Non-pigmented ciliary epithelial cell (primary cell): ENCODE measurements at places on chromosomes 2 and 18.
A peak's percentile ranks its signal among the peaks of the same experiment; 100 is the strongest.

DNA sequence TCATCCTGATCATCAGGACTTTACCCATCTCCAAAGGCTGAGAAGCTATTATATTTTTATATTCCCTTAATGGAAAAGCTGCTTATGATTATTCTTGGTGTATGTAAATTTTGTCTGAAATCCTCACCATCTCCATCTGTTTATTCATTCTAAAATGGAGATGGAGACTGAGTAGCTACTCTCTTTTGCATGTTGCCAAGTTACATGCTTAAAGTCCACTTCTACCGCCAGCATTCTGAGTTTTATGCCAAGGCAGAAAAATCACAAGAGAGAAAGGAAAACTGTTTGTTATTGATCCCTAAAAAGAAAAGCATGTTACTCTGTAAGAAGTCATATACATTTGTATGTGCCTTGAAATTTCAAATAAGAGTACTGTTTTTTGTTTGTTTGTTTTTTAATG lies 94.4 kb upstream of the NOSTRIN start:
- no peak for DNase-seq

- DNase-seq, result no peak
Measured at GRCh38 chr2:66489436-66489835, 54.5 kb downstream of the MEIS1 start.

DNA sequence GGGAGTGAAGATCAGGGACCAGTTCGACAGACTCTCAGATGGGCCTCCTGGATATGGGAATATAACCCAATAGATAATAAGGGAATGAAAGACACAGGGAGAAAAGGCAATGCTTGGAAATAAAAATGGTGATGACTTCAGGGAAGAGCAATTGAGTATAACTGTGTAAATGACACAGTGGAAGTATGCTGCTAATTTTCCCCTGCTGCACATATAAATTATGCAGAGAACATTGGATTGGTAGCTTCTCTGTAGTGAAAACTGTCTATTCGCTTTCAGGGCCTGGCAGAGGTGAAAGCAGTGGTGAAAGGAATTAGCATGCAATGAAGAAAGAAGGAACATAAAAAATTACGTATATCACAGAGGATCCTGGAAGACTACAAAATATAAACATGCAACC lies 398.2 kb upstream of the CDH2 start:
- DNase-seq, result no peak

DNA sequence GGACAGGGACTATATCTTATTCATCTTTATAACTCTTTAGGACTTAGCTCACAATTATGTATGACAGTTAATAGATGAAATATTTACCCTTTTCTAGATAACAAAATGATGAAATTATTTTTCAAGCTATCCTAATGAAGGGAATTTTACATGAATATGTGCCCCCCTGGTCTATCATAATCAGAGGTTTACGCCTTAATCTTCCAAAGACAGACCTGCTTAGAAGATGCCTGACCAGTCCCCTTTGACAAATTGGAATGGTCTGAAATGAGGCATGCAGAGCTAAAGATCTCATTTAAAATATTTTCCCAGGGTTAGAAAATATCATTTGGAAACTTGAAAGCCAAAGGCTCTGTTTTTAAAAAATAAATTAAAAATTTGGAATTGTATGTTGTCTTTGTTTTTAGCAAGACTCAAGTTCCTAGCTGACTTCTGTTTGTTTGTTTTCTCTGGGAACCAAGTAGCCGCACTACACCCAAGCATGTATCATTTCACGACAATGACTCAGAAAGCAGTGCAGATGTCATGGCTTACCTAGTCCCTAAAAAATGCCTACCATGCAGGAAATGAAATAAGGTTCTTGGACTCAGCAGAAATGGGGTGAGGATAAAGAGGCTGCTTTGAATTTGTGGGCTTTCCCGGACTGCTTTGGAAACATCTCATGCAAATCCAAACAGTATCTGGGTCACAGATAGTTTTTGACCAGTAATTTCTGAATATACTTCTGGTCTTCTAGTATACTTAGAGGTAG lies 162.1 kb downstream of the ZEB2 start:
- DNase-seq, result peak; percentile 99

DNA sequence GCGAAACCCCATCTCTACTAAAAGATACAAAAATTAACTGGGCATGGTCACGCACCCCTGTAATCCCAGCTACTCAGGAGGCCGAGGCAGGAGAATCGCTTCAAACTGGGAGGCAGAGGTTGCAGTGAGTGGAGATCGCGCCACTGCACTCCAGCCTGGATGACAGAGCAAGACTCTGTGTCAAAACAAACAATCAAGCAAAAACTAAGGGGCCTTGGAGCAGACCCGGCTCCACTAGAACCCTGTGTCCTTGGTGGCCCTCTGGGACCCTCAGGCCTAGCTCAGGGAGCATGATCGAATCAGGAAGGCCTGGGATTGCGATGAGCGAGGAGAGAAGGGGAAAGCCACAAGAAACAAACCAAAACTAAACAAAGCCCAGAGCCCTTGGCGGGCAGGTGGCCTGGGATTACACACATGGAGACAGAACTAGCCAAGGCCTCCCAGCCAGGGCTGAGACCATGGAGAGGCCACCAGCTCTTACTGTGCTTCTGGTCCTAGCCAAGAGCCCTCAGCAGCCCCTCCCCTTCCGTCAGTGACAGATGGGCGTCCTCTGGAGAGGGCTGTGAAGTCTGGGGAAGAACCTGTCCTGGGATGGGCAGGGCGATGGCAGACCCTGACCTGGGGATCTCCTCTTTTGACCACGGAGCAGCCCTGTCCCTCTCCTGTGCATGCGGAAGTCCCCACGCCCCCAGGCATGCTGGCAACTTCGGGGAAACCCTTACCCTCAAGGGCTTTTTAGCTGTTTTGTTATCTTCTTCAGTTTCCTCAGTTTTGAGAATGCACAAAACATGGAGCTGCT lies 27.4 kb upstream of the CATIP start:
- DNase-seq, result no peak

- no peak for DNase-seq
Measured at GRCh38 chr2:145715601-145716000, 1195.7 kb upstream of the ZEB2 start.

DNA sequence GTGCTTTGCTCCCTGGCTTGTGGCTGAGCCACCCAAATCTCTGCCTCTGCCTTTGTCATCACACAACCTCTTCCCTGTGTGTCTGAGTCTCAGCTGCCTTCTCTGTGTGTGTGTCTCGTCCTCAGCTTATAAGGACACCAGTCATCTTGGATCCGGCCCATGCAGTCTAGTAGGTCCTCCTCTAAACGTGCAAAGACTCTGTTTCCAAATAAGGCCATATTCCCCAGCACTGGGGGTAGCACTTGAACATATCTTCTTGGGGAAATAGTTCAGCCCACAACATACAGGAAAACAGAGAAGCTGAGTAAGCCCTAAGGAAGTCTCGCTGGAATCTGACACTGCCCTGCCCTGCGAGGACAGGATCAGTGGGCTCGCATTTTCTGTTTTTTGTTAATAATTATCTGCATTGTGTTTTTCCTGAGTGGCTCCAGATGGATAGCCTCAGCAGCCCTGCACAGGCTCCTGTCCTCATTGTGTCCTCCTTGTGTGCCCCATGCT lies 42.1 kb downstream of the MTCL1 start:
- DNase-seq, result peak; percentile 86

DNA sequence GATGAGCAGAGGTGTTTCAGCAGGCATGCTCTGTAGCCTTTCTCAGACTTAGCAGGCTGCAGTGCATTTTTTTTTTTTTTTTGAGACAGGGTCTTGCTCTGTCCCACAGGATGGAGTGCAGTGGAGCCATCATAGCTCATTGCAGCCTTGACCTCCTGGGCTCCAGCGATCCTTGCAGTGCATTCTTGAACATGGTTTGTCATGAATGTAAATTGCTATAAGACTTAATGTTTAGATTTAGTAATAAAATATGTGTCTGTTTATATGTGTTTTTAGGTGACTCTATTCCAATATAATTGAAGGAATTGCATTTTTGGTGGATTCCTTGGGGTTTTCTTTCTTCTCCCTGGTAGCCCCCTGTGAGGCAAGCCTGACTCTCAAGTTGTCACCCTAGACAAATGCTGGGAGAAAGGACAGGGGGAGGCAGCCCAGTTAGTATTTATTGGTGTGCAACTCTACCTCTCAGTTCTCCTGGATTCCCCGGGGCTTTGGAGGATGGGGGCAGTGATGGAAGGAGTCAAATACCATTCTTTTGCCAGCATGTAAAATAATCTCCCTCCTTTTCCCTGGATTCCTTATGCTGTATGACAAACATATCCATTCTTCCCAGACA lies 22.7 kb downstream of the LYPD6B start:
- DNase-seq, result no peak

DNA sequence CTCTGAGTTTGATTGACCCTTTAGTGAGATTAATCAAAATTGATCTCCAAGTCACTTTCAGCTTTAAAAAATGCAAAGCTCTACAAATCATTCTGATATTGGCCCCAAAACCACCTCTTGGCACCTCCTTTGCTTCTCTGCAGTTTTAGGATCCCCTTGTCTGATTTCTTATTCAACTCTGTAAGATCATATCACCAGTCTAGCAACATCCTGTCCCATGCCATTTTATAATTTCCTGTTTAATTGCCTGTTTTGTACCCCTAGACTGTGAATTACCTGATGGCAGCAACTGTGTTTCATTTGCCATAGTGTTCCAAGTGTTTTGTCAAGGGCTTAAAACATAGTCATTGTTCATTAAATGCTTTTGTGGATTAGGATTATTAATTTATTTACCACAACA lies 406.3 kb upstream of the TRIB2 start:
- no peak for DNase-seq

DNA sequence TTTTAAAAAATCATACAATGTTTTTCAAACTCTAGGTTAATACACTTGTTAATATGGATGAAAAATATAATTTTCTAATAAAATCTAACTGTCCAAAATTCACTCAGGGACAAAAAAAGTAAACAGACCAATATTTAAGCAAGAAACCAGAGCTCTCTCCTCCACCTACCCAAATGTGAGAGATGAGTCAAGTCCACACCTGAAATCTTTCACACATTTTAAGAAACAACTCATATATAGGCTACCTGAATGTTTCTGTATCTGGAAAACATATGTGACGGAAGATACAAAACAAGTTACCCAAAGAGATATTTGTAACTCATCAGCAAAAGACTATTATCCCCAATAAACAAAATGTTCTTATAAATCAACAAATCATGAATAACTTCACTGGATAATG lies 20.2 kb downstream of the ZNF516 start:
- DNase-seq, result no peak

DNA sequence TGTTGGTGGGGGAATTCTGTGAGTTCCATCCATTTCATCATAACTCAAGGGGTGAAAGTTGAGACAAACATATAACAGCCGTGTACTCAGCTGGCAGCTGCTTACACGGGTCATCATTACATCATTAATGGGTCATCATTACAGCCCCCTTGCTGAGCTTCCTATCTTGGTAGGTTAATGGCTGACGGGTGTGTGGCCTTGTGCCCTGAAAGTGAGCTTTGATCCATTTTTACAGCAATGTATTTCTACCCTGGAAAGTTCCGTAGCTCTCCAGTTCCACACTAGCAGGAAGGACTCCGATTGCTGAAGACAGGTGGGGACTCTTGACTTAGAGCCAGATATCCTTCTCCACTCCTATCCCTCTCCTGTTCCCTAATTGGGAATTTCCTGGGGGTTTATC lies 105.2 kb upstream of the DLX2 start:
- no peak for DNase-seq

DNA sequence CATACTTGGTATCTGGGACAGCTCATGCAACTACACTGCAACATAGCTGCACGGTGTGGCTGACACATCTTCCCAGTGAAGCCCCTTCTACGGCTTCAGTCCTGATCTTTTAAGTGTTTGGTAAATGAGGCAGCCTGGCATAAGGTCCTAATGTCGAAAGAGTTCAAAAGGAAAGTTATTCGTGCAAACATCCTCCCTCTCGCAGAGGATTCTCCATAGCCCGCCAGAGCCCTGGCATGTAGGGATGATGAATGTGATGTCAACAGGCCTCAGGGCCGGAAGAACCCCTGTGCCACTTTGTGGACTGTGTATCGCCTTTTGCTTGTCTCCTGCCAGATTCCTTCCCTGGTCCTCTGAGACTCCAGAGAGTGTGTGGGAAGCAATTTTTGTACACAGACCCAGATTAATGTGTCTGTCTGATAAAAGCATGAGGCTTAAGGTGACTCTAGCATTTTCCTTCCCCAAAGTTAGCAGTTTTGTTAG lies 88.5 kb downstream of the SOCS6 start:
- no peak for DNase-seq

GRCh38 chr2:102336502-102336945 lies 19.1 kb upstream of the IL18R1 start:
- DNase-seq, result no peak

DNA sequence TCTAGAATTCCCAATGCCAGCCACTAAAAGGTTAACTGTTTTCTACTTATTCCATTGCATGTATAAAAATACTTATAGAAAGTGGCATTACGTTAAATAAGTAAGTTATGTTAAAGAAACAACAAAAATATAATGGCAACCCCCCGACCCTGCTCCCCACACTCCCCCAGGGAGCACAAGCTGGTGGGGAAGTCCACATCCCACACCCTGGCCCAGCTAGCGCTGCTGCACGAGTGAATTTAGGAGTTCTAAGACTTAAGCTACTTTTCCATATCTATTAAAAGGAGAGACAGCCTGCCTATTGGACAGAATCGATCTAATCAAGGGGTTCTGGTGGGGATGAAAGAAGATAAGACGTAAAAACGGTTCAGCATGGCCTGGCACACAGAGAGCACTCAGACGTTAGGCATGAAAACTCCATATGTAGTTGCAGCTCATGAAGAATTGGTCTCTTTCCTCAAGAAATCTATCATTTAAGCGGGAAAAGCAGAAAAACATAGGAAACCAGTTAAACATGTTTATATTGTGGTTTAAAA lies 16.6 kb downstream of the HJURP start:
- no peak for DNase-seq

GRCh38 chr2:126359494-126359893 lies 296.5 kb upstream of the GYPC start:
- no peak for DNase-seq

DNA sequence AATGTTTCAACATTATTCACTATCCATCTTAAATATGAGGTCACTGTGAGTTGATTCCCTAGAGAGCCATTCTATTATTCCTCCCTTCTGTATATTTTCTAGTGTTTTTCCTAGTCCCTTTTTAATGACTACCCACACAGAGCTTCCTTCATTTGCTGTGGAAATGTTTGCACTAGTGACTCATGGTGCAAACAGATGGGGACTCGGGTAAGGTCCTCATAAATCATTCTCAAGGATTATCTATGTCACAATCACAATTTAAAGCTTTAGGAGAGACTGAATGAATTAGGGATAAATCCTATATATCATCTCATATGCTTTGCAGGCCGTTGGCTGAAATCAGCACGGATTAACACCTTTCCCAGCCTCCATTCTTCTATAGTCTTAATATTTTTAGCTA lies 159.6 kb downstream of the DCC start:
- DNase-seq, result no peak
